Iris pigment epithelial cell (primary cell): ENCODE measurements at places on chromosomes 1 and 21.

DNA sequence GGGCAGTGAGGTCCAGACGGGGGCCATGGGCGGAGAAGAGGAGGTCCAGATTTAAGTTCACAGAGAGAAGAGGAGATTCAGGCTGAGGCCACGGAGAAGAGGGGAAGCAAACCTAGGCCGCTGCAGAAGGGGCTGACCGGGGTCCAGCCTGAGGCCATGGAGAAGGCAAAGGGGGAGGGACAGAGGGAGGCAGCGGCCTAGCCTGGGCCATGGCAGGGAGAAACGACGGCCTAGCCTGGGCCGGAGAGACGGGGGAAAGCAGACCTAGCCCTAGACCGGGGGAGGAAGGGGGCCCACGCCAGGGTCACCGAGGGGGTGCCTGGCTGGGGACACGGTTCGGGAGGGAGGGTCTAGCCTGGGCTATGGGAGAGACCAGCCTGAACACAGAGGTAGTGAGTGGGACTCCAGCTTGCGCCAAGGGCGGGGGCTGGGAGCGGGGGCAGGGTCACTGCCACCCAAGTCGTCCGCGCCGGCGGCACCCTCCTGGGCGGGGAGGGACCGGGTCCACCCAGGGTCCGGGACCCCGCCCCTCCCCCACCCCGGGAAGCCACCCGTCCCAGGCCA is 459 bp downstream of the CAPZB start:
- DNase-seq: no peak

GRCh38 chr1:155942578-155943141 is 1.2 kb downstream of the RXFP4 start:
- no peak for DNase-seq

GRCh38 chr1:199282751-199283305 is 644.0 kb downstream of the PTPRC start:
- DNase-seq: peak; percentile 71

DNA sequence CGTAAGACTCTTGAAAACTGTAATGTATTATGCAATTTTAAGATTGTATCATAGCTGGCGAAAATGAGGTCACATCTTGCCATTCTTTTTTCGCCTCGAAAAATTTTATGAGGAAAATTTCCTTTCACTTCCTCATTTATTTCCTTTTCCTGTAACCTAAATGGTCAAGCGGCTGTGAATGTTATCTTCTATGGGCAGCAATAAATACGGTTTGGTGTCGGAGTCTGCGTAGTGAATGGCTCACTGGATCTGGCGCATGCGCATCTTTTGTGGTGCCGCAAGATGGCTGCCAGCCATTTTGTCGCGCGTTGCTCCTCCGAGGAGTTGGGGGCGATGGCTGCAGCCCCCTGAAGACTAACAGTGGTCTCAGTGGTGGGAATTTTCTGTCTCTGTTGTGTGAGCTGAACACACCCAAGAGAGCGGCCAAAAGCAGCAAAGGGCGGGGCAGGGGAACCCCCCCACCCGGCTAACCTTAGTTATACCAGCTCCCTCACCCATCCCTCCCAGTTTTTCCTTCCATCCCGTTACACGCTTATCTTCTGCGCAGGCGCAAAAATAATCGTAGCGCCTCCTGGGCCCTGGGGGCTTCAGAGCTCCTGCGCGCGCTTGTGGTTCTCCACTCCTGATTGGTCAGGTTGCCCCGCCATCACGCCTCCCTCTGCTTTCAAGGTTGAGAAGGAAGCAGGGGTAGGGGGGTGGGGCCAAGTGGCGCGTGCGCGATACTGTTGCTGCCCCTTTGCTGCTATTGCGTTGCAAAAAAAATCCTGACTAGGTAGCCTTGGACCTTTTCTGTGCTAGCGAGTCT is at the start of gene RPRD2:
TSS of gene RPRD2 (plus strand) at position 722 of the 805 bp plus-strand sequence. CDS start 568 bp downstream, outside the sequence.
- DNase-seq: peak; percentile 99

DNA sequence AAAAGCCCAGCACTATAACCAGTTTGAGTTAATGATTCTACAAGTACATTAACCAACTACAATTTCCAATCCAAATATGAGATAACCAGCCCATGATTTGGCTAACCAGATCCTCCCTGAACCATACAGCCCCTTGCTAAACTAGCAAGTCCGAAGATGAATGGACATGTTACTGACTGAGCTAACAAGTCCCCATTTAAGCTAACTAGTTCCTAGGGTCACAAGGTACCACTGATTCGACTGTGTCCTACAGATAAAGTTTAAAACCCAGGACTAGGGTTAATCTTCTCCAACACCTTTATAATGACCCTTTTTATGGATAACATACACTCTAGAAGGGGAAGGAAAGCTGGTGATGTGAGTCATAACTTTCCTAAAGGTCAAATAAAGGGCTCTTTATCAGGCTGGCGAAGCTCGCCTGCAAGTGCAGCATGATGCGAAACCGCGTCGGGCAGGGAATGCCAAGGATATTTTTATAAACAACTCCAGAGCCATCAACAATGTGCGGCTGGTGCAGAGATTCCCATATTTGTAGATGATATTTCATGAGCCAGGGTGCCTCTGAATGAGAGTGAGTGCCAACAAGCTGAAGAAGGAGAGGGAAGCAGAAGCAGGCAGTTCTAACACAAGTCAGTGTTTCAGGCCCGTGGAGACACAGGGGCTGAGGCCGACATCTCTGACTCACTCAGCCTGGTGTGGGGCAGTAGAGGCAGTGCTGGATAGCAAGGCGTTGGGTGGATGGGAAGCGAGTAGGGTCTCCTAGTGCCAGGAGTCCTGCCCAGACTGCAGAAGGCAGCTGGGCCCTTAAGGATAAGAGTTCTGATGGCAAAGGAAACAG is 75.6 kb upstream of the ROR1 start:
- DNase-seq: no peak

DNA sequence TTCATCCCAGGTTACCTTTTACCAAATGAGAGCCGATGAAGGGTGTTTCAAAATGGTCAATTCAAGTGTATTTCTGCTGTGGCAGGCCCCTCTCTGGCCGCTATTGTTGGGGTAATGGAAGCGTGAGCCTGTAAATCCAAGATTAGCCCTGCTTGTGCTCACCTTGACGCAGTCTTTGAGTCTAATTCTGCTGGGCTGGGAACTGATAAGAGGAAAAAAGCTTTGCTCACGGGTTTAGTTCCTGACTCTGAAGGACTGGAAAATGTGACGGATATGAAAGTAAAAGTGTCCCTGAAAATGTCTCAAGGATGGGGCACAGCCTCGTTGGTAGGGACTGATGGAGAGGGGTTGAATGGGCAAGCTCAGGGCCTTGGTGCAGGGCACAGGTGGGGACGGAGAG is 125.9 kb upstream of the GALNT2 start:
- DNase-seq: no peak

- DNase-seq: no peak
Observed at GRCh38 chr1:35535243-35535642, 22.0 kb downstream of the KIAA0319L start.

GRCh38 chr21:21664871-21665270 is 666.7 kb downstream of the NCAM2 start:
- DNase-seq: peak; percentile 1

GRCh38 chr1:54331843-54332463 is 74.2 kb downstream of the SSBP3 start:
- DNase-seq: no peak

- peak; percentile 44 for DNase-seq
Observed at GRCh38 chr1:164695956-164696665, 137.1 kb downstream of the PBX1 start.

GRCh38 chr1:212699104-212699624 is 476 bp downstream of the BATF3 start:
- DNase-seq: peak; percentile 28

DNA sequence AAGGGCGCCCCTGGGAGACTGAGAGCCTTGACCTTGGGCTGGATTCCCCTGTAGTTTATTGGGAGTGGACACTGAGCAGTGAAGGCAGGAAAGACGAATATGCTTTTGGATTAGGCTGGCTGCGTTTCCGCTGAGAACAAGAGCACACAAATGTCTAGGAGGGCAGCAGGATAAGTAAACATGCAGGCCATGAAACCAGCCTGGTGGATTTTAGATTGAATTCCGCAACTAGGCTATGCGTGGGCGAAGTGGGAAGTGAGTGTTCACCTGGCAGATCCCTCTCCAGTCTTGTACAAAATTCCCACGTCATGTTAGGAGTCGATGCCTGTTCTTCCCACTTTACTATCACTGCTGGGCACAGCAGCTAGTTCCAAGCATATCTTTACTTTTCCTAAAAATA is 21.4 kb upstream of the KCNJ6 start:
- no peak for DNase-seq

GRCh38 chr1:232634096-232634495 is 4.2 kb upstream of the SIPA1L2 start:
- no peak for DNase-seq

DNA sequence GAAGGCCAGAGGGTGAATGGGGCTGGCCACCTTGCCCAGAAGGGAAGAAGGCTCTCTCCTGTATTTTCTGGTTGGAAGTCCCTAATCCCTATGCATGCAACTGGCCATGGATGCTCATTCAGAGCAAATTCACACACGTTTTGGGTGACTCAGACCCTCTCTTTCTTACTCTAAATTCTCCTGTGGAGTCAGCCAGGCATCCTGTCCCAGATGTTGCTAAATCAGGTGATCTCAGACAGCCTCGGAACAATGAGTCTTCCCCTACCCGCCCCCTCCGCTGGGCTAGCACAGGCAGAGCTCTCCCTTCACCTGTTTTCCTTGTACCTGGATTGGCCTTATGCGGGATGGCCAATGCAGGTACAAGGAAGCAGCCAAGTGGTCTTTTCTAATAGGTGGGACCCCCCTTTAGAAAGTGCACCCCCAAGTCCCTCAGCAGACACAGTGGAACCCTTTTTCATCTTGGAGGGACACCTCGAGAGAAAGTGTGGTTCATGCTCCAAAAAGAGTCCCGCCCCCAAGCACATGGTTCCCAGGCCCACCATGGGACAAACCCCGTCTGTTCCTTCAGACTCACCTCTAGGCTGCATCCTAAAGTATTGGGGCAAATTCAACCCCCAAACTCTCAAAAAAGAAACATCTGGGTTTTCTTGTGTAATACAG is 8.6 kb downstream of the S100A6 start:
- DNase-seq: no peak

- no peak for DNase-seq
Observed at GRCh38 chr1:61050541-61051442, 31.6 kb upstream of the NFIA start.

DNA sequence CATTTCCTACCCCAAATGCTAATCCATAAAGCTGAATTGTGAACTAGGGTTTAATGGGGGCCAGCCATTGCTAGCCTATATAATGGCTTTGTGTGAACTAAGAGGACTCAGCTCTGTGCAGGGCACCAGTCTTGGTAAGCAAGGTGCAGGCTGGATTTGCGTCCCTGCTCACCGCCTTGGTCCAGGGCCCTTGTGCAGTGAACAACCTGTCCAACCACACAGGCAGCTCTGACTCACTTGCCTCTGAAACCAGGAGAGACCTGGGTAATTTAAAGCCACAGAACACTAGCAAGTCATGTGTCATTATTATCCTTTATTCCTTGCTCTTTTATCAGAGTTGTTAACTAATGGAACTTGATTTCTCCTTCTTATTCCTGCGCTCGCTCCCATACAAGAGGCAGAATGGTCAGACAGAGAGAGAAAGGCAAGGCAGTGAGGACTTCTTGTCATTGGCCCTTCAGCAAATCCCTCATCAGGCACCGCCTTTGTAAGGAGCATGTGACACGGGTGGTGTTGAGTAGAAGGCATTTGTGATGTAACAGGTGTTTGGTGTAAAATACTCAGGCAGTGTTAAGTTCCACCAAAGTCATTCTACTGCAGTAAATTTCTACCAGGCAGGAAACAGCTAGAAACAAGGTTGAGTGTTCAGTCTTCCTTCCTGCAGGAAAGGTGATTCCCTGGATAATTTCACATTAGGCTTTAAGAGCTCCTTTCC is 67.3 kb upstream of the OLIG2 start:
- no peak for DNase-seq

DNA sequence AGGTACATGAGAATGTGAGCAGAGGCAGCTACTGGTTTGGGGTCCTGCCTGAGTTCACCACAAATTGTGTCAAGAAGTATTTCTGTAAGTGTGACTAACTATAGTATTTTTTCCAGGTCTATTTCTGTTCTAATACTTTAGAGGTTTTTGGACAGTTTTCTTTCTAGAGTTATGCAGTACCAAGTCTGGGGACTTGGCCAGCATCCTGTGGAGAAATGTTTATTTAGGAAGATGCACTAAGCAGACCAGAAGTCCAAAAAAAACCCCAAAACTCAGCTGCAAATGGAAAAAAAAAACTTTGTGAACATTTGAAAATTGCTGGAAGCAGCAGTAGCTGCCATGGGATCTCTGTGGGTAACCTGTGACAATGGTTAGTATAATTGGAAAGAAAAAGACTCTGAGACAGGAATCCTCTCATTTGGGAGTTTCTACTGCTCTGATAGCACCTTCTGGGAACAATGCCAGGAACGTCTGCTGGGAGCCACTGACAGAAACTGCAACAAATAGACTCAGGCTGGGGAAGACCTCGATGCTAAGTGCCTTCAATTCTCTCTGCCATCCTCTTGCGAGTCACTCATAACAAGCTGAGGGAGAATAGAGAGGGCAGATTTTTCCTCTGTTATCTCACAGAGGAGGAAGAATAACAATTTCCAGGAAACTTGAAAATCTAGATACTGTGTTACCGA is 37.6 kb downstream of the OR10R2 start:
- DNase-seq: no peak

DNA sequence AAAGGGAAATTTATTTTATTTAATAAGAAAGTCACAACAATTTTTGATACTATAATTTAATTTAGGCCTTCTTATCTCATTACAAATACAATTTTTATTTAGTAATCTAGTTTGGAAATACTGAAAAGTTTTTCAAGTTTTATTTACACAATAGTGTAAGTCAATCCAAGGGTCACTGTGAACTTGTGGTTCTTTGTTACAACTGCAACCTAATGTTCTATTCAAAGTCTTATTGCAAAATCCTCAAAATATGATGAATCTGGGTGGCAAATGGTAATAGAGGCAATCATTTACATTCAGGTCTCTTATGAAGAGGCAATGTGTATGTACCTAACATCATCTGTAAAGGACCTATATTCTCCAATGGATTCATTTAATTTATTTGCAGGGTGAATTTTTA is 421.2 kb downstream of the DPYD start:
- peak; percentile 28 for DNase-seq

DNA sequence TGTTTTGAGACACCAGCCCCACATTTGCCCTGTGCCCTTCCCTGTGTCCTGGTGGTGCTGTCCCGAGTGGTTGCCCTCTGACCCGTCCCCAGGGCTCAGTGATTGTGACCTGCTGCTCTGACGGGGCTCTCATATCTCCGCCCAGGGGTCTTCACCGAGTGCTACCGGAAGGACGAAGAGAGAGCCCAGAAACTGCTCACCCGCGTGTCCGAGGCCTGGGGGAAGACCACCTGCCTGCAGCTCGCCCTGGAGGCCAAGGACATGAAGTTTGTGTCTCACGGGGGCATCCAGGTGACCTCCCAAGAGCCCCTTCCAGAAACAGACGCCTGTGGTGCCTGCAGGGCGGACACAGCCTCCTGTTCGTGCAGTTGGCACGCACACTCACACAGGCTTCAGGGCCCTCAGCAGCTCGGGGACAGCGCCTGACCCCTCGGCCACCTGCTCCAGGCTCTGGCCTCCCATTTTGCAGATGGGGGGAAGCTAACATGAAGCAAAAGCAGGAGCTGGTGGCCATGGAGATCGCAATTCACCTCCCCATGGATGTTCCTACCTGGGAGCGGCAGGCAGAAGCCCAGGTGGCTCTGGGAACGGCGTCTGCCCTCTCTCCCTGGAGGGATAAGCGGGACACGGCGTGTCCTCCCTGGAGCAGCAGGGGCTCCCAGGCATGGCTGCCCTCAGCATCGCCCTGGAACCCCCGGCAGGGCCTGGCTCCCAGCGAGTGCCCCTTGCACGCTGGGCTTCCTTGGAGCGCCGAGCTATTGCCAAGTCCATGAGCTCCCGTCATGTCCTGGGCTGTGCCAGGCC is 45.9 kb downstream of the TRPM2 start:
- no peak for DNase-seq
